ENCODE measurements at places on chromosomes 2 and 18.
A peak's percentile ranks its signal among the peaks of the same experiment; 100 is the strongest.

DNA sequence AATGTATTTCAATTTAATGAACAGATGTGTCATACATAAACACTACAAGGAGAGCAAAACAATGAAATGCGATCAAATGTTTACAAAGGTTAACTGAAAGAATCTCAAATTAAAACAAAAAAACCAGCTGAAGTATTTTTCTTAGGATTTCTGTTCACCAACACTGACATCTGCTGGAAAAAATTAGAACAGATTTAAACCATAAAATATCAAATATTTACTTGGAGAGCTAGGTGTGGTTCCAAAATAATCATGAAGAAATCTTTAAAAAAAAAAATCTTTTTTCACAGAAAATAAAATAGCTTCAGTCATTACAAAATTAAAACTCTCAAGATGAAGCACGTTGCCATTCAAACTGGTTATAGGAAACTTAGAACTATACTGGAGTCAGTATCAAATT, 13.8 kb downstream of the MMADHC start:
- no peak for DNase-seq

- DNase-seq: no peak
These were observed 7.3 kb upstream of the SLC39A10 start for GRCh38 chr2:195649629-195650190.

DNA sequence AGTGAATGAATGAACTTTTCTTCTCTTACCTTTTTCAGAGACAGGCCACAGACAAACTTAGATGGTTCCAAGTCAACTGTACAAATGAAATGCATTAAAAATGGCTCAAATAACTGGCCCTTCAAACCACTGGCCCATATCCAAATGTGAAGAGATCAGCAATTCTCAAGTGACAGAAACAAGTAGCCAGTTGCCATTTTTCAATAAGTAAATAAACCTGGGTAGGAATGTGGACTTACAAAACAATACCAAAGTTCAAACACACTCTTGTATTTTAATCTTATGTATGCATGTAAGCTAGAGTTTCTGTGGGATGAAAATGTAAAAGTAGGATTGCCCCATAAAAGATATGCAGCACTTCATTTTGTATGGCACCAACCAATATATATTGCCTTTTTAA, 129.2 kb downstream of the MEP1B start:
- DNase-seq: no peak

DNA sequence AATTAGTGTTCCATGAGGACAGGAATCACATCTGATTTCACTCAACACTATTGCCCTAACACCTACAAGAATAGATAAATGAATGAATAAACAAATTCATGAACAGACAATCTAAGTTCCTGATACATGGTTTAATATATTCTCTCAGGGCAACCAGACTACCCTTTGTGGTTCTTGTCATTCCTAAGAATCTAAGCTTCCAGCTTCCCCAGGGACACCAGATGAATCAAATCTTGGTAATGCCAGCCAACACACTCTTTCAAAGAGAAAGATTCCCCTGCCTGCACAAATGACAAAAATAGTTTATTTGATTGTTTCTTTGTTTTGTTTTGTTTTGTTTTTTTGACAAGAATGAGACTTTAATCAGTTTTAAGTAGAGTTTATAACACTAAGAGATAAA, 237.5 kb upstream of the CHAC2 start:
- DNase-seq: no peak

GRCh38 chr2:86003967-86004366, 101.7 kb downstream of the POLR1A start:
- no peak for DNase-seq

DNA sequence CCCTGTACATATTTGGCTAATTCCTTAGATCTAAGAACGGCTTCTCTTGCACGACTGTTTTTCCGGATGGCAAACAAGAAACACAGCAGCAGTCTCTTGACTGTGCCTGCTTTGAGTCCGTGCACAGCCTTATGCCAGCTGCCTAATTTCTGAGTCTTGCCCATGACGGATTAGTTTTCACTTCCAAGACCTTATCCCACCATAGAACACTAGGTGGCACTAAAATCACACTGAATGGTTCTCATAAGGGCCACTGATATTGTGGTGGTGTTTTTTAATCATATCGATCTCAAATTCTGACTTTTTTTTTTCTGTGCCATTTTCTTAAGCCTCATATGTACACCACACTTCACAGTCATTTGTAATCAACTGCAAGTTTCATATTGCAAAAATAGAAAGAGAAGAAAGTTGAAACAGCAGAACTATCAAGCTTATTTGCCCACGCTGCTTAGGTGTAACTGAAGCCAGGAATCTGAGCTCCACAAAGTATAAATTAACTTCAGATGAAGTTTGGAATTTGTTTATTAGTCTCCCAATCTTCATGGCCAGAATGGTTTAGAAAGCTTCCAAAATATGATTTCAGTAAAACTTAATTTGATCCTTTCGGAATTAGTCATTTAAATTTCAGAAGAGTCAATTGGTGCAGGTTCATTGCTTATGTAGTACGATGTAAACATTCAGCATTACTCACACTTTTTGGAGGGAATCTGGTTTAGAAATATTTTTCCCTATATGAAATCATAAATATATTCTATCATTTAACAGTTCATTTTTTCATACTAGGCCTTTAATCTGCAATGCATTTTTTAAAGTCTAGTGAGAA, 45.5 kb upstream of the SCN7A start:
- DNase-seq: peak; percentile 54

DNA sequence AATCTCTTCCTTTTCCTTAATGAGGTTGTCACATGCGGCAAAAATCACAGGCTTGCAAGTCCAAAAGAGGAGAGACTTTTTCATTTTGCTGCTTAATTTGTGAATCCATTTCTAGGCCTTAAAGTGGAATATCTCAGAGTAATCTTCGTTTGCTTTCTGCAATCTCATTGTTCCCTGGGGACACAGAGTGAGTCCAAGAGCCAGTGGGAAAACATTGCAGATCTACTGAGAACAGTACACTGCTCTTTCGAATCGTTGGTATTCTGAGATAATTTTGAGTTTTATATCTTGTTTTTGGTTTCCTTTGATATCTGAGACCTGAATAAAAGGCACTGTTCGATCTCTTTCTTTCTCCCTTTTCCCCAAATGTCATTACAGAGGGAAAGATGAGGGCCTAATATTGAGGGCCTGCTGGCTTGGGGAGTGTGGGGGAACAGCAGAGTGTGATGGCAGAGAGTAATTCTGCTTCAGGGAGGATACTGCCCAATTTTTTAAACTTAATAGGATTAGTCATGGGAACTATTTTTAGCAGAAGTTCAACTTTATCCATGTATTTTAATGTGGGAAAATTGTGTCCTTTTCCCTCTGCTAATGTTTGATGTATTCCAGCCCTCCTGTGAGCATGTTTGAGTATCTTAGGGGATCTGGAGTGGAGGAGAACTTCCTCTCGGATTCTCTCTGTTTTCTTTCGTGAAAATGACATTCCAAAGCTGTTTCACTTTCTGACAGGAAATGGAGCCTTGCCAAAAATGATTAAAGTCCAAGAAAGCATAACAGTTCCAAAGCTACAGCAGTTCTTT, 418.2 kb upstream of the ZEB2 start:
- DNase-seq: no peak

- no peak for DNase-seq
These were observed 77.0 kb upstream of the ZNF532 start for GRCh38 chr18:58787536-58788149.

- DNase-seq: no peak
These were observed 77.6 kb upstream of the ALPP start for GRCh38 chr2:232300894-232301387.

DNA sequence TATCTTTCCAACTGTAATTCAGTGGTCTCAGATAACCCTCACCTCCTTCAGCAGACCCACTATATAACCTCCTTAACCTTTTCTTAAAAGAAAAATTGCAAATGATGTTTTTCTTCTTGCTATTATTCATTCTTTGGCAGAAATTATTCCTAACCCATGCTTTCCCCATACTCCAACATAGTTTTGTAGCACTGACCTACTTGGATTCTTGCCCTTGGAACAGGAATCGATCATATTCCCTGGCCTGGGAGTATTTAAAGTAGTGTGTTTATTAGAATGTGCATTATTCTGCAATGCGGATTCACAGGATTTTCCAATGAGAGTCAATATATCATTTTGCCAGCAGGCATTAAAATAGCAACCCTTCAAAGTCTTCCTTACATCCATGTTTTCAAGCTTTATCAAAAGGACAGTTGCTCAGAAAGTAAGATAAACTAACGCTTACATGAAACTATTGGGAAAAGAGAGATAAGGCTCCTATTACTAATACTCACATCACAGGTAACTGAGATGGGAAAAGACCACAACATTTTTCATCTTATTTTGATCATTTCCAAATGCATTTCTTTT, 37.4 kb downstream of the CHN1 start:
- no peak for DNase-seq

DNA sequence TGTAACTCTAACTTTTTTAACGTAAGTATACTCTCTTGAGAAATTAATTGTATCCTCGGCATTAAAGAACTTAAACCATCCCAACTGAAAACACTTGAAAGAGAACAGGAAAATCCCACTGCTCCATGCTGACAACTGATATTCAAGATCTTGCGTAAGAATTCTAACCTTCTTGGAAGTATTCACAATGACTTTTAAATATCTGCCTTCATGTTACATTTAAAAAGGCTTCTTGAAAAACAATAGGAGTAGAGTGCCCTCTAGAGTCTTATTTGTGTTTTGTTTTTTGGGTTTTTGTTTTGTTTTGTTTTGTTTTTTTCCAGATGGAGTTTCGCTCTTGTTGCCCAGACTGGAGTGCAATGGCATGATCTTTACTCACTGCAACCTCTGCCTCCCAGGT, 65.4 kb upstream of the DNAJC10 start:
- no peak for DNase-seq
